ENCODE measurements at places on chromosomes 4 and X. TPM values are rescaled to one million over a fixed set of nuclear protein-coding genes. Genes with fewer than 3 reads are reported as not detected.

DNA sequence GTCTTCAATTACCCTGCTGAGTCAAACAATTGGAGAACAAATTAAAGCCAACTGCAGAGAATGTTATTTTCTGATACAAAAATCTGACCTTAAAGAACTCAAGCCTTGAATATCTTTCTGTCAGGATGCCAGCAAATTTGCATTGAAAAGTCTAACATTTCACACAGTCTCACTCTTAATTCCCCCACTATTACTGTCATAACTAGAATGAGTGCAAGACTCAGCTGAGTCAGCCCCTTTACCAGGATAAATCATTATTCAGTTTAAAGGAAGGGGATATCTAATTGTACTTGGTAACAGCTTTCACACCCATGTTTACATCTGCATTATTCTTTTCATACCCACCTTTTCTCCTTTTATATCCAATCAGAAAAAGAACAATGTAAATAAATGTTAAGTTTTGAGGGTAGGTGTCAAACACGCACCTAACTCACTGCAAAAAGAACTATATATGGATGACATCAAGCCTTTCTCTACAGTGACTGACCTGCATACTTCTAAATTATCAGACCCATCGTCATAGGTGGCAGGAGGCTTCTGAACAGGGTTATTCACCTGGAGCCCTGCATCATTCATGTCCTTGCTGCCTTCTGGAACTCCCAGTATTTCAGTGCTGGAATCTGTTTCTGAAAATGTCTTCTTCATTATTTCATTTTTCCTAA is 117.4 kb downstream of the TMA16 start:
- H3K27ac ChIP-seq, result no peak overlapping the region
- no peak overlapping the region for H3K4me3 ChIP-seq
- H3K27me3 ChIP-seq, result no peaks in the 10 kb centered on the region
- DNase-seq, result no peak
- no peaks in the 10 kb centered on the region for H3K4me1 ChIP-seq

DNA sequence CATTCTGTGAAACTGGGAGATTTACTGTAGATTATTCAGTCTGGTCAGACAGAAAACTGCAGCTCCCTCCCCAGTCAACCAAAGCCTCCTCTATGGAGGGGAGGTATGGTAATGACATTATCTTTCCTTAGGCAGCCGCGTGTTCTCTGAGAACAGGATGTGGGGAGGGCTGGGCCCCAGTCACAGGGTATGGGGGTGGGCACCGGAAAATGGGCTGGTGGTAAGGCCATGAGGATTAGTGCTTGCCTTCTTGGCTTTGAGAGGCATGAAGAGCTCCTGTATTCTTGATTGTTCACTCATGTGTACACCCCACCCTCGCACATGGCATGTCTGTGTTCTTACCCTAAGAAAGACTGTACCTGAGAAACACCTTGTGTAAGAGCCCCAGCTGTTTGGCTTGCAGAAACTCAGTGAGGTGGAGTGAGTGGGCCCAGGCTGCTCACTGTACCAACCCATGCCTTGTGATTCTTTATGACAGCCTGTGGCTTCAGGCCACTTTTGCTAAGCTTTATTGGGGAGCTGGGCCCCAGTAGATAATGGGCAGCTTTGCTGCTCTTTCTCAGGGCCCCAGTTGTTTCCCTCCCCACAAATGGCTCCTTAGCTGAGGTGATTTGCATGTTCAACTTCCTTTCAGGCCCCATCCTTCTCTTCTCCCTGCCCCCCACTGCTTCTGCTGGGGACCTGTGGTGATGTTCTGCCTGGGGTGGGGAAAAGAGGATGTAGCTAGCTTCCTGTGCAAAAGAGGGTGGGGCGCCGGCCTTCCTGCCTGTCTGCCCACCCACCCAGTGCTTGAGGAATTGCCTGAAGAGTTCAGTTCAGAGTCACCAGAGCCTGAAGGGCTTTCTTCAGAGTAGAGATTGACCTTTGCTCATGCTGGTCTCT is 30.7 kb downstream of the MSN start:
- peaks cover 4% of the 10 kb centered on the region for H3K4me1 ChIP-seq
- no peak for DNase-seq
- no peaks in the 10 kb centered on the region for H3K36me3 ChIP-seq
- H3K27ac ChIP-seq, result no peak overlapping the region

DNA sequence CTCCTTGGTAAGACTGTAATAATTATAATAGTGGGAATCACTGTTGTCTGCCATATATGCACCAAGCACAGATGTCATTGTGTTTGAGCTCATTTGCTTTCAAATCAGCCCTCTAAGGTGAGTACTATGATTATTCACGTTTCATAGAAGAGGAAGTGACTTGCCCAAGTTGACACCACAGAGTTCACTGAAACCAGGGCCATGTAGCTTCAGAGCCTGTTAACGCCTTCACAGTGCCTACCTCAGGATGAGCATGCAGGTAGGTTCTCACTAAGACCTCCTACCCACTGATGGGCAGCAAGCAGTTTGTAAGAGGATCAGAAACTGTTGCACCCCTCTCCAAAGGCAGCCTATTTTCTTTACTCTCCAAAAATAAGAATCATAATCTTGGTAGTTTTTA is 27.4 kb downstream of the TMPRSS11A start:
- no peaks in the 10 kb centered on the region for H3K27me3 ChIP-seq
- DNase-seq, result no peak
- H3K4me1 ChIP-seq, result no peaks in the 10 kb centered on the region
- no peak overlapping the region for H3K27ac ChIP-seq

Gene FGF5
- total RNA-seq, result not detected

All from H1 (cell line).